ENCODE measurements at places on chromosomes 12 and 14.

- DNase-seq: no peak
These were observed 59.1 kb downstream of the FBXW8 start for GRCh38 chr12:116969615-116970585.

- DNase-seq: no peak
These were observed 35.5 kb downstream of the CRACR2A start for GRCh38 chr12:3717283-3717898.

DNA sequence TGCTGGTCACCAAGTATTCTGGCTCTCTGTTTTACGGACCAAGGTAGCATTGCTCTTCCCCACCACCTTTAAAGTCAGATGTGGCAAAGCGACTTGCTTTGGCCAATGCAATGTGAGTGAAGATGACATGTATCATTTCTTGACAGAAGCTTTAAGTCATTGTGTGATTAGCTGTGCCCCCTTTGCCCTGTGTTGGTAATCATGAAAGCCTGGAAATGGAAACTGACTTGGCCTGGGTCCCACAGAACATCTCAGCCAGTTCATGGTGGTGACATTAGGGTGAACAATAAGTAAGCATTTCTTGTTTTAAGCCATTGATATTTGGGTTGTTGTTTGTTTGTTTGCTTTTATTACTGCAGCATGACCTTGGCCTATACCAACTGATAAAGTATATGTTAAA, 15.9 kb upstream of the YLPM1 start:
- no peak for DNase-seq

DNA sequence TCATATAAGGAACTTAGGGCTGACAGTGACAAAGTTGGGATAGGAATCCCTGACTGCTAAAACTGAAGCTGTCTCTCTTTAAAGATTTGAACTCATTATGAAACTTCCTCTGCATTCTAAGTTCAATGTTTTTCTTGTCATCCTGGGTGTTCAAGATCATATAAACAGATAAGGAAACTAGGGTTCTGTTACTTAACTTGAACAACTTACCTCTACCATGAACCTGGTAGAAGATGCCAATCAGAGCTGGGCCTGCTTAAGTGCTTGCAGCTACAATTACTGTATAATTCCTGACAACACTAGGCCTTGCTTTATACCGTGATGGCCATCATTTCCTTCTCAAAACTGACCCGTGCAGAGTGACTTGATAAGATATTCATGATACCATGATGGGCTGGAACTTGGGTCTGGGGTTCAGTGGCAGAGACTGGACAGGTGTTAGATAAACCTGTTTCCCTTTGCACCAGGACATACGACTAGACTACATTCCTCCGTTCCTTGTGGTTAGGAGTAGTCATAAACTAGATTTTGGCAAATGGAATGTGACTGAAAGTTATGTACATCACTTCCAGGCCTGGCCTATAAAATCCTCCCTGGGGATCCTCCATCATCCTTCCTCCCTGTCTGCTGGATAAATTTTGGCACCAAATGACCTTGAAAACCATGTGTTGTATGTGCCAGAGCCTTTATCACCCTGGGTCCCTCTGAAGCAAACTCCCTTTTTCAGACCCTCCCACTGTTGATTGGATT, 172.2 kb upstream of the PRICKLE1 start:
- DNase-seq: no peak

GRCh38 chr12:29216266-29216665, 67.2 kb downstream of the FAR2 start:
- DNase-seq: no peak

DNA sequence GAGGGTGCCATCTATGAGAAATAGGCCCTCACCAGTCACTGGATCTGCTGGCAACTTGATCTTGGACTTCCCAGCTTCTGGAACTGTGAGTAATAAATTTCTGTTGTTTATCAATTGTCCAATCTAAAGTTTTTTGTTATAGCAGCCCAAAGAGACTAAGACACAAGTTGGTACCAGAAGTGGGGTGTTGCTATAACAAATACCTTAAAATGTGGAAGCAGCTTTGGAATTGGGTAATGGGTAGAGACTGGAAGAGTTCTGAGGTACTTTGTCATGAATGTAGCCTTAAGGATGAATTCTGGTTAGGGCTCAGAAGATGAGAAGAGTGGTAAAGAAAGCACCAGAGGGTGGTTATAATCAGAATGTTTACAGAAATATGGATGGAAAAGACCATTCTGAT, 21.5 kb downstream of the GMFB start:
- no peak for DNase-seq

DNA sequence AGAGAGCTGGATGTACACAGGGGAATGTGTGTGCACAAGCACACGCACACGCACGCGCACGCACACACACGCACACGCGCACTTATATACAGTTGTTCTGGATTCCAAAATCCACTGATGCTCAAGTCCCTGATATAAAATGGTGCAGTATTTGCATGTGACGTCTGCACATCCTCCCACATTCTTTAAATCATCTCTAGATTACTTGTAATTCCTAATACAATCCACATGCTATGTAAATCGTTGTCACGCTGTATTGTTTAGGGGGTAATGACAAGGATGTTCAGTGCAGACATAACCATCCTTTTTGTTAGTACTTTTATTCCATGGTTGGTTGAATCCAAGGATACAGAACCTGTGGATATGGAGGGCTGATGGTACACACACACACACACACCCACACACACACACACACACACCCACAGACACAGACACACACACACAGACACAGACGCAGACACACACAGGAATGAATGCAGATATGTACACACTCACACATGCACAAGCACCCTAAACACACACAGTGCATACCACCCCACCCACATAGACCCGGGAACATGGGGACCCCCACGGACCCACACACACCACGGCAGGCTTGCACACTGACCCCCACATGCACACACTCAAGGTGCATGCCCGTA, 188.5 kb upstream of the PRMT8 start:
- DNase-seq: no peak

Measured in memory B cell (primary cell).